ENCODE measurements at places on chromosomes 1 and 21.

DNA sequence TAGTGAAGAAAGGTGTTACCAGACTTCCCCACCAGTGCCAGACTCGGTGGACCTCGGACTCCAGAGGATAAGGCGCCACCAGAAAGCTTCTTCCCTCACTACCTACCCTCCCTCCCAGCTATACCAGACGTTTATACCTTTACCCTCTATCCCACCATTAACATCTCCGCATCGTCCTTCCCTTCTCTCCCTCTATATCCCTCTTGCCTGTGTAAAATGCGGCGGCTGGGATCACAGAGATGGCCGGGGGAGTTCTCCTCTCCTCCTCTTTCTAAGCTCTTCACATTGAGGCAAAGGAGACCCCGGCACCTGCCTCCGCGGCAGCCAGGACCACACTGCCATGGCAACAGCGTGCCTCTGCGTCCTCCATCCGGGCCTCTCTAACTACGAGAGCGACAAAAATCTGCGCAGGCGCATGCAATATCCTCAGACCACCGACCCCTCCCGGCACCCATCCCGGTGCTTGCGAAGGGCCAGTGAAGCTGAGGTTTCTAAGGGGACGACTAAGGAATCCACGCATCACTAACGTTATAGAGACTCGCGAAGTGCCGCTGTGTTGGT is at the start of gene CCDC181:
Gene CCDC181, minus strand, starts transcription at position 394 of the 561 bp plus-strand sequence. CDS start 2,547 bp downstream, outside the sequence.
- DNase-seq, result peak; percentile 78

DNA sequence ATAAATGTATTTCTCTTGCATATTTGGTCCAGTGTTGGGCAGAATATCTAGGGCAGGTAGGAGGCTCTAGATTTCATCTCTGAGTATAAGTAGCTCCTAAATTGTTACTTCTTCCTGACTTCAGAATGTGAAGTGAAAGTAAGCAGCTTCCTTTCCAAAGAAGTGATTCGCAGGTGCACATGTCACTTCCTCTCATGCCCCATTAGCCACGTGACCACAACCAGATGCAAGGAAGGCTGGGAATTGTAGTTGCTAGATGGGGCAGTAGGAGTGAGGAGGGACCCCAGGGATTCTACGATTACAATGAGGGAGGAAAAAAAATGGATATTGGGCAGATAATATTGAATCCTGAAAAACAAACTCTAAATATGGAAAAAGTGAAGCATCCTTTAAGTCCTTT is 113.2 kb upstream of the CYYR1 start:
- peak; percentile 18 for DNase-seq

DNA sequence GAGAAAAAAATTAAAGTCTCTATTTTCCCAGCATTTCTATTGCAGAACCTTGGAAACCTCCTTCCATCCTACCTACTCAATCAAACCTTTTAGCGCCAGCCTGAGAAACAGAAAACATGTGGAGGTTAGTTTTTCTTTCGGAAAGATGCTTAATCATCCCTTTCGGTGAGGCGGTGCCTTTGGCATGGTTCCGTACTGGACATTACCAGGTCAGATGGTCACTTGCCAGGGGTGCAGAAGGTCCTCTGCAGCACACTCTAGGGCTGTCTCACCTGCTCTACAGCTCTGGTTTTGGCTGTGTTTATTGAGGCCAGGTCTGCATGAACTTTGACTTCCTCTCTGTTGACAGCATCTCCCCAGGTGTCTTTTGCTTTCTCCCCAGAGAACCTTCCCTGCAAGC is 121.5 kb downstream of the PLD5 start:
- DNase-seq, result no peak

- no peak for DNase-seq
Observed at GRCh38 chr1:96367791-96368190, 353.8 kb upstream of the PTBP2 start.

DNA sequence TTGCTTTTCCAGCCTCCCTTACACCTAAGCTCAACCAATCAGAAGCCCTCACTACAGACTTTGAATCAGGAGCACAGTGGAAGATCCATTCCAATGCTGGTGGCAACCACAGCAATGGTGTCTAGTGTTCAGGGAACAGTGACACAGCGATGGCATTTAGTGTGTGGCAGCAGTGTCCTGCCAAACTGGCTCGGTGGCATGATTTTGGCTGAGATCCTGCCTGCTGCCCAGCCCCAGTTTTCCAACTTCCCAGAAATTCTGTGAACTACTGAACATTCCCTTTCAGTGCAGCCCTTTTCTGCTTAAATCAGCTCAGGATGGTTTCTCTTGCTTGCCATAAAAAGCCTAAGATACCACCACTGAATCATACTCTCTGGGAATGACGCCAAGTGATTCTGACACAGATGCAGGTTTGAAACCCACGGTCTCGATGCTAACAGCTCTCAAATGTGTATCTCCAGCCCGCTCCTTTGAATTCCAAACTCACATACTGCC is 8.8 kb downstream of the ASAP3 start:
- peak; percentile 92 for DNase-seq

GRCh38 chr1:214446772-214447556 is 104.4 kb downstream of the PTPN14 start:
- peak; percentile 97 for DNase-seq

DNA sequence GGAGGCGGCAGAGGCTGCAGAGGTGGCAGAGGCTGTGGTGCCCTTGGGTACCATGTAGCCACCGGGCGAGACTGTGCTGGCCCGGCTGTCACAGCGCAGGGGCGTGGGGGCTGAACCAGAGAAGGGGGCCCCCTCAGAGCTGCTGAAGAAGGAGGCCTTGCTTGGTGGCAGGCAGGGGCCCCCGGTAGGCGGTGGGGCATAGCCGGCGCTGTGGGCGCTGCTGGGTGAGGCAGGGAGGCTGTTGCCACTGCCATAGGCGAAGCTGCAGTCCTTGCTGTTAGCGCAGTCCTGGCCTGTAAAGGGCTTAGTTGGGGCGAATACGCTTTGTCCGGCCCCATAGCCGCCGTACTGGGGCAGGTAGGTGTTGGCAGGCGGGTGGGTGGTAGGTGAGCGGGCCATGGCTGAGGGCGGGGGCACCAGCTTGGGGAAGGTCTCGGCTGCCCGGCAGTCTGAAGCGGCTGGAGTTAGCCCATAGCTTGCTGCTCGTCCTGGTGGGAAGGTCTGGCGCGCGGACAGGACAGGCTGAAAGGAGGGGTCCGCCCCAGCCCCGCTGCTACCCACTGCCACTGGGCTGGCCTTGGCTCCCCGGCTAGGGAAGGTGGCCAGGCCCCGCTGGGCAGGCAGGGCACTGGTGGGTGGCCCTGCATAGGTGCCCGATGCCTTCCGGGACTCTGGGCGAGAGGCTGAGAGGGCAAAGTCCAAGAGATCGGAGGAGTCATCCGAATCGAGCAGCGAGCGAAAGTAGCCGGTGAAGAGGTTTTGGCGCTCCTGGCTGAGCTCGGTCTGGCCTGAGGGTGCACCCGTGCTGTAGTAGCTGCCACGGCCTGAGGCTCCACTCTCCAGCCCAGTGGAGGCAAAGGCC is 54.9 kb downstream of the AHDC1 start:
- no peak for DNase-seq

- DNase-seq, result no peak
Observed at GRCh38 chr1:205630651-205631009, 1.2 kb downstream of the ELK4 start.

DNA sequence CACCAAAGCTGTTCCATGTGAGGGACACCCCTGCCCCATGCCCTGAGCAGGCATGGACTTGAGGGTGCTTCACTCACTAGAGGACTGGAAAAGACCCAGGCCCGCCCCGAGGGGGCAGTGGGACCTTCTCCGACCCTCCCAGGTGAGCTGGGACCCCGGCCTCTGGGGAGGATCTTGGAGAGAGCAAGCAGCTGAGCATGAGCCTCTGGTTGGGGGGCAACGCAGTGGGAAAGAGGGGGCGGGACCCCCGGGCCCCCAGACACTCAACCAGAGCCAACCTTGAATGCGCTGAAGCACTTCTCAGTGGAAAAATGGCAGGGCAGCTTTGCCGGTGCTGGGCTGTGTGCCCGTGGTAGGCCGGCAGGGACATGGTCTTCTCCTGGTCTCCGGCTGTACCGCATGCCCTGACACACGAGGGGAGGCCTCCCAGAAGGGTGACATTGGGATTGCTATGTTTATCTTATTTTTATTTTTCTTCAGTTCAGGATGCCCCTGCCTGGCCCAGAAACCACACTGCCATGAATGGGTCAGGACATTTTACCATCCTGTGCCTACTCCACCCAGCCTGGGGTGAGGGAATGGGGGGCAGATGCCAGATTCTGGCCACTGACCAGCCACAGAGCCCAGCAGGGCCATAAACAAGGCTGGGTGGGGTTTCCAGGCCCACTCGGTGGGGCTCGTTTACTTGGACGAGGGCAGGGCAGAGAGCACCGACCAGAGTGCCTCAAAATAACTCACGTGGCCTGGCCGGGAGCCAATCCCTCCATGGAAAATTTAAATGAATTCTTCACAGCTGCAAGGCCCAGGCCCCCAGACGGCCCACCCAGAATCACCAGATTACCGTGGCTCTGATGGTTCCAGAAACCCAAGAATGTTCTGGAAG is 17.2 kb upstream of the LAPTM5 start:
- DNase-seq, result no peak

DNA sequence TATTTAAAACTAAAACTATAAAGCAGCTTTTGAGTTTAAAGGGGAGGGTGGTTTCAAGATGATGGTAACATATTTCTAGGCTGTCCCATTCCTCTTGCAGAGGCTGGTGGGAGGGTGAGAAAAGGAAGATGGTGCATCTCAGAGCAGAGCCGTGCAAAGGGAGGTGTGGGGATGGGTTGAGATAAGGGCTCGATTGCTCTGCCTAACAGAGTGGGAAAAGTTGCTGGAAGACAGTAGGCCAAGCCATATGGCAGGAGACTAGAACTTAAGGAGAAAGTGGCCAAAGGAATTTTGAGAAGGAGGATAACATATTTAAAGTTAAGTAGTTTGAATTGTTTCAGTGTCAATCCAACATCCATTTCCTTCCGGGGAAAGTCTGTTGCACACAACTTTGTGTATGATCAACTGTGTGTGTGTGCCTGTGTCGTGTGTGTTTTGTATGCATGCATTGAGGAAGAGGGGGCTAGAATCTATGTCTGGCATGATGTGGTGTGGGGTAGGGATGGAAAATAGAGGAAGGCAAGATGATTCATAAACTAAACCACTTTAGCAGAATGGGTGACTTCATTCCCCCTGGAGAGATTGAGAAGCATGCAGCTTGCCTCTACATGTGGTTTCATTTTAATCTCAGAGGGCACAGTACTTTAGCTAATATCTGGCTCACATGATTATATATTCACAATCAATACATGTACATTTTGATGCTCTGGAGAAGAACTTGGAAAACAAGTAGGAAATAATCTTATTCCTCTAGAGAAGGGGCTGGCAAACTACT is 145.0 kb upstream of the DNAH14 start:
- peak; percentile 69 for DNase-seq

- no peak for DNase-seq
Observed at GRCh38 chr1:62436039-62436465, 797 bp upstream of the USP1 start.

- no peak for DNase-seq
Observed at GRCh38 chr1:70672442-70672888, 261.4 kb downstream of the CTH start.

DNA sequence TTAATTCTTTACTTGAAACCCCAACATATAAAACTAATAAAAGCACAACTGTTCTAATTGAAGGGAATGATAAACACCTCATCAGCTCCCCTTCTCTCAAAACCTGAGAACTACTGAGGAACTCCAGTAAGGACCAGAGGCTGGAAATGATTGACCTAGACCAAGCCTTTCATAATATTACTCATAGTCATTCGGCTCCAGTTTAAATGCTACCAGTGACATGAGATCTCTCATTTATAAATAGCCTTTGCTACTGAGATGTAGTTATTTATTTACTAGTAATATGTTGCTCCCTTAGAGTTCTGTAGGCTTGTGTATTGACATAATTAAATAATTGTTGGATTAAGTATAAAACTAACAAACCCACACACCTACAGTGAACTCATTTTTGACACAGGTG is 209.8 kb upstream of the PRMT6 start:
- no peak for DNase-seq

DNA sequence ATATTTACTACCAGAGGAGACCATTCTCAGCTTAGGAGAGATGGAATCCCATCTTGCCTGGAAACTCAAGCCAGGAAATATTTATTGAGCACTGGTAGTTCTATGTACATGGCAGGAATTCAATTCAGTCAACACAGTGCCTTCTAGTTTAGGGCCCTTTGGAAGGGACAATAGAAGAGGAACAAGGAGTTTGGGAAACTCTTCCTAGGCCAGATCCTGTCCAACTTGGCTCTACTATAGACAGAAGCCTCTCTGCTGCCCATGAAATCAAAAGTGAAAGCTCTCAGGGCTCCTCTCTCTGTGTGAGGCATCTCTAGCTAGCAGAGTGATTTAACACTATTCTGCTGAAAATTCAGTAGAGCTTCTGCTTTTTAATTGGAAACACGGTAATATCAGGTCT is 244.6 kb upstream of the MAP1LC3C start:
- no peak for DNase-seq

DNA sequence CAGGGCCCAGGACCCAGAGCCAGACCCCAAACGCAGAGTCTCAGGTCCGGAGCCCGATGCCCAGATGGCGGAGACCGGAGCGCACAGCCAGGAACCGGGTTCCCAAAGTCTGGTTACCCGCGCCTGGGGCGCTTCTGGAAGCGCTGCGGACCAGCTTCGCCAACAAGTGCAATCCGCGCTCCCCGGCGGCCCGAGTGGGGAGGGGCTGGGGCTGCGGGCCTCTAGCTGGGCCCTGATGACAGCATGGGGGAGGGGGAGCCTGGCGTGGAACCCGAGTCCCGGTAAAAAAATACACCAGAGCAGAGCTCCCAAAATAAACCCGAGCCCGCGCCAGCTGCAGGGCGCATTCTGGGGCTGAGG is 494 bp downstream of the NT5C1A start:
- no peak for DNase-seq

GRCh38 chr1:161298116-161298515 is 11.7 kb downstream of the MPZ start:
- no peak for DNase-seq

GRCh38 chr1:205642679-205643307 is 11.0 kb upstream of the ELK4 start:
- DNase-seq, result no peak

- no peak for DNase-seq
Observed at GRCh38 chr21:18477043-18477442, 73.5 kb upstream of the TMPRSS15 start.

GRCh38 chr1:115469703-115470476 is 131.8 kb upstream of the NGF start:
- peak; percentile 50 for DNase-seq

GRCh38 chr1:195954848-195955247 is 653.4 kb downstream of the KCNT2 start:
- DNase-seq, result no peak

GRCh38 chr1:45305231-45305630 is 21.5 kb upstream of the HPDL start:
- DNase-seq, result no peak

DNA sequence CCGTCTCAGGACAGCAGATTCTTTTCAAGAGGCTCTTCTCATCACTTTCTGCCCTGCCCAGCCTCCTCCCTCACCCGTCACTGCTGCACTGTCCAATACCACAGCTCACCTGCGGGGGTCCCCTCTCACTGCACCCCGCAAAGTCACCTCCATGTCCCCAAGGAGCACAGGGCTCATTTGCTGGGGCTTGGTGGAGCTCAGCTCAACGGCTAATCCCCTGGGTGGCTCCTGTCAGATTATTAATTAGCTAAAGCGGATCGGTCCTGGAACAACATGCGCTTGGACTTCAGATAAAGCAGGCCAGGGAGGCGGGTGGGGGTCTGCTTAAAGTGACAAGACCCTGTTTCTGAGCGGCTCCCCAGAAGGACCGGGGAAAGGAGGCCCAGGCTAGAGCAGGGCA is 43.1 kb downstream of the CASZ1 start:
- no peak for DNase-seq

All from astrocyte of the spinal cord (primary cell).